ENCODE measurements at places on chromosomes 1 and 21.

DNA sequence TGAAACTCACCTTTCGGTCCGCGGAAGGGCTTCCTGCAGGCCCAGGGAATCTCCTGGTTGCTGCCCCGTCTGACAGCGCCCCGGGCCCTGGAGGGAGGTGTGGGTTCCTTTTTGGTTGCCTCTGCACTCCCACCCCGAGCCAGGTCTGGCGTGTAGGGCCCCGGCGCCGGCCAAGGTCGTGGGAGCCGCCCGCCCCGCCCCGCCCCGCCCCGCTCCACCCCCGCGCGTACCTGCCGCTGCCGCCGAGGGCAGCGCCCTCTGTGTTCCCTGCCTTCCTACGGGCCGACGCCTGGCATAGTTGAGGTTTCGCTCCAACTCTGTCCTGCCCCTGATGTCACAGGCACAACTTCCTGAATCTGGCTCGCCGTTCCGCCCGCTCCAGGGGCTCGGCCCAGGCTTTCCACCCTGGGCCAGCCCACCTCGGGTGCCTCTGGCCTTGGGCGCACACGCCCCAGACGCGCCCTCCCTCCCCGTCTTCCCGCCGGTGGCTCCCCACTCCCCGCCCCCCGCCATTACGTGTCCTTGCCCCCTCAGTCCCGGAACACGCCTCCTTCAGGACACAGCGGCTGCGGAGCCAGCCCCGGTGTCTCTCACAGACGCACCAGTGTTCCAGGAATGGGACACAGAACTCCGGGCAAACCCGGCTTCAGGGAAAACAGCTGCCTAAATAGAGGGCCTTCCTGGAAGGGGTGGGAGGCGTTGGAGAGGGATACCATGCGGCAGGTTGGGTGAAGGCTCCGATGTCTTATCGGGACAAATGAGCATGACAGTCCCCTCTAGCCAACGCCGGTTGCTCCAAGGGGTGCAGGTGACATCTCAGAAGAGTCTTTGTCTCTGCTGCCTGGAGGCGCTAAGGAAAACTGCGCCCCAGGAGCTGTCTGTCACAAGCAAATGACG, at the start of gene KIAA0040:
KIAA0040 (minus strand) TSS at position 147 of the 897 bp plus-strand sequence. CDS start 31,763 bp downstream, outside the sequence.
- no peak for DNase-seq

- no peak for DNase-seq
These were observed 19.3 kb downstream of the IARS2 start for GRCh38 chr1:220113136-220113695.

DNA sequence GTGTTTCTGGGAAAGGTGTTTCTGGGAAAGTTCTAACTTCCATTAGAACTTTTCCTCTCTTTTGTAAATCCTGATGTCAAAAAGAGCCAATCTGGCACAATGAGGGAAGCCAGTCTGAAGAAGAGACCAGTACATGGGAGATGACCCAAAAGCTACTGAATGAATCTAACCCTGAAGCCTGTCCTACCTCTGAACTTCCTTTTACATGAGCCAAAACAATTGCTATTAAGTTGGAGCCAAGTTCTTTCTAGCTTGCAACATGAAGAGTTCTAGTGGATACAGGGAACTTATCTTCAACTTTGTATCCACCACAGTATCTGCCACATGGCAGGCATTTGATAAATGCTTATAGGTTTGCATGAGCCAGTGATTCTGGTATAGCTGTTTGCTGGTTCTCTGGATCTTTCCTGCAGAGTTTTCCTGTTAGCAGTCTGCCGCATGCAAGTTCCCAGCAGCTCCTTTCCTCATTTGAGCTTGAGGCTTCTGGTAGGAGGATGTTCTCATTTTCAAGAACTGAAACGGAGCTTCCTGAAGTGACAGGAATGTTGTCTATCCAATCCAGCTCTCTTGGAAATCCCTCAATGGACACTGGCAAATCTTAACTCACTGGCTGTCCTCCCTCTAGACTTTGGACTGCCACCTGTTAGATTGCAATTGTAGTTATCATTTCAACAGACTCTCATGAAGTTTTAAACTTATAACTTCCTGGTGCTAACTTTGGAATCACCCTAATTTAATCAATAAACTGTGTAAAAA, 73.1 kb upstream of the LPGAT1 start:
- no peak for DNase-seq

DNA sequence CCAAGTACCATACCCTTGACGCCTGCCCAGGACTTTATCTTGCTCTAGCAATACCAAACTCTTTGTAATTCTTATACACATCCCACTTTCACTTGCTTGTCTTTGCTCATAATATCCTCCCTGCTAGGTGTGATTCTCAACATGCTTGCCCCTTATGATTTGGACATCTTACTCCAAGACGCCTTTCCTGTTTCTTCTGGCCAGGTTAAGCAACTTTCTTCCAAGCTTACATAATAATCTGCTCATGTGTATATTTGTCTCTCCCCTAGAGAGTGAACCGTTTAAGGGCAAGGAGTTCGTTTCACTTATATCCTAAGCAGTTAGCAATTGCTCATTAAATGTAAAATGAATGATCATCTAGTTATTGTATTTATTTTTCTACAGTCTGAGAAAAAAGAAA, 21.8 kb downstream of the CRYZL1 start:
- DNase-seq = no peak

DNA sequence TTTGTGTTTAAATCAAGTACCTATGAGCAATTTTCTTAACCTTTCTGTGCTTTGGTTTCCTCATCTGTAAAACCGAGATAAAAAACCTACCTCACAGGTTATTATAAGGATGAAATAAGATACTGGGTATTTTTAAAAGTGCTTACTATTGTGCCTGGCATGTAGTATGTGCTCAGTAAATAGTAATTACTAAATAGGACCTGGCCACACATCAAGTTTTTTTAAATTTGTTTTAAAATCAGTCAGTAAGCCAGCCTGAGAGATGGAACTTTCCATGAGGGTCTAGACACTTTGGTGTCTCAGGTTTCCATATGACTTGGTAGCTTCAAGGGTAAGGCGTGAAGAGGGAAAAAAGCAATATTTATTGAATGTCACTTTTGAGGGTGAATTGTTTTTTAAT, 7.0 kb upstream of the ATF3 start:
- no peak for DNase-seq

- DNase-seq = no peak
These were observed 34.7 kb downstream of the RGSL1 start for GRCh38 chr1:182484531-182485257.

DNA sequence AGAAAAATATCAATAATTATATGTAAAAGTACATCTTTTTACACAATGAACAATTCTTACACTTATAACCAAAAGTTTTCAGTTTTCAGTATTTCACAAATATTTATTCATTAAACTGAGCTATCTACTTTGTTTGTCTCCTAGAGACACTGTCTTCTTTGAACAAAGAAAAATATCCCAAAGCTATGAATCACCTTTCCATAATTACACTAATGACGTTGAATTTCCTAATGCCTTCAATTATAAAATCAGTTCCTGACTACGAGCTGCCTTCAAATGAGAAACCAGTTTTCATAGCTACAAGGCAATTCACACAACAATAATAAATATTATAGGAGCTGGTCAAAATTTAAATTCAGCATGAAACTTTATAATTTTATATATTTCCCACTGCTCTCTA, 201.8 kb upstream of the BRINP3 start:
- no peak for DNase-seq

- DNase-seq = no peak
These were observed 393.2 kb downstream of the COL11A1 start for GRCh38 chr1:102715150-102715549.

DNA sequence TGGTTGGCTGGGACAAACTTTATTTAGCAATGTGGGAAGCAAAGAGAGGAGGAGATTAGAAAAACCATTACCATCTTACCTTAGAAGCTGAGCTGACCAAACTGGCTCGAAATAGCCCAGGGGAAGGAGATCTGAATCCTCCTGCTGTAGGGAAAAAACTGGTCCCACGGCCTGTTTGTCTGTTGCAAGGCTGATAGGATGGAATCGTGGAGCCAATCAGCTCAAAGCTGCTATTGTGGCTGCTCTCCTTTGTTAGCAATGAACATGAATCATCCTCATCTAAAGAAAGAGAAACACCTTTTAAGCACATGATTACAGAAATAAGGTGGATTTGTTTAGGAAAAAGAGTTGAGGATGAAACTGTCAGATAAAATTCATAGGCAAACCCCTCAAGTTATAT, 21.5 kb downstream of the CLSPN start:
- DNase-seq = no peak

GRCh38 chr1:210691039-210691610, 362.4 kb downstream of the HHAT start:
- DNase-seq = no peak

DNA sequence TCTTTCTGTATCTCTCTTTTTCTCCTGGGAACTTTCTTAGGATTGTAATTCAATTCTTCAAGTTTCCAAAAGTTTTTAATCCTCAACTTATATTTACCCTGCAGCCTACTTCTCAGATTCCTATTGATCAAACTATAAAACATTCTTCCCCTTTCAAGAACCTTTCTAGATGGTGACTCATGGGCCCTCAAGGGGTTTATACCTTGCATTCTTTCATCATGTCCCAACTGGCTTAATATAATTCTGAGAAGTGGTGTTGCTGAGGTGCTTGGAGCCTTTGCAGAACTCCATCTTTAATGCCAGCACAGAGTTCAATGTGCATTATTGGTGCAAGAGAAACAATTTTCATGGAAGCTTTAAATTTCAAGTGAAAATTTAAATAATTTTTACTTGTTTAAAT, 273.4 kb downstream of the VAV3 start:
- DNase-seq = no peak
